ENCODE measurements at places on chromosomes 4 and X.
A peak's percentile ranks its signal among the peaks of the same experiment; 100 is the strongest.

GRCh38 chr4:85681921-85682320, 207.0 kb downstream of the ARHGAP24 start:
- no peak for DNase-seq

GRCh38 chrX:2897311-2897689, 31.8 kb downstream of the ARSD start:
- no peak for DNase-seq

- no peak for DNase-seq
Observed at GRCh38 chr4:15684498-15684897, 2.9 kb downstream of the FAM200B start.

DNA sequence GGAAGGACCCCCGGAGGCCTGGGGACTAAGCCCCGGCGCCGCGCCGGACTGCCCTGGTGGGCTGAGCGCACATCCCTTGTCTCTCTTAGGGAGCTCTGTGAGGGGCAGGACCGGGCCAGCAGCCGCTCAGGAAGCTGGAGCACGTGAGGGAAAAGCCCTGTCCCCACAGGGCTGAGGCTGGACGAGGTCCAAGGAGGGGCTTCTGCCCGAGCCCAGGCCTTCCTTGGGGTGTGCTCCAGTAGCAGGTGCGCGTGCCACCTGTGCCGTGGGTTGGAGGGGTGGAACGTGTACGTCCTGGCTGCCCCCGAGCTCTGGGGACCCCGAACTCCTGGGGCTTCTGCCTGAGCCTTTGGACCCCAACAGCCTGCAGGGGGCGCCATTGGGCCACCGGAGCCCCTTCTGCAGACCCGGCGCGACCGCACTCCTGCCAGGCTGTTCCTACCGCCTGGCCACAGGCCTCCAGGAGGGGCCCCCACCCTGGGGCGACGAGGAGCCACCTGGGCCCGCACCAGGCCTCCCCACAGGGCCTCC, 27.2 kb downstream of the TACC3 start:
- DNase-seq: no peak

DNA sequence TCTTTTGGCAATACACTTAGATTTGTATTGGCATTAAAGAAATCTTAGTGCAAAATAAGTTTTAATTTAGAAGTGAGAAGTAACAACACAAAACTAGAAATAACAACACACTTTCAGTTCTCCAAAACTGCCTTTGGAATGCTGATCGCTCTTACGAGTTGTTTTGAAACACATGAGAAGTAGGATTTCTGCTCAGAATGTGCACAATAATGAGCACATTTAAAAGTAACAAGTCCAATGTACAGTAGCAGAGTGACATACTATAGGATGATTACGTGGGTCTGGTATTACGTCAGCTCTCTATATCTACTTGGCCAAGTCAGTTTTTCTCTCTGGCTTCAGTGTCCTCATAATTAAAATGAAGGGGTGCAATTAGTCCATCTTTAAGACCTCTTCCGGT, 164.8 kb downstream of the CHM start:
- DNase-seq: no peak

- DNase-seq: no peak
Observed at GRCh38 chr4:112521123-112522023, 5.4 kb upstream of the NEUROG2 start.

DNA sequence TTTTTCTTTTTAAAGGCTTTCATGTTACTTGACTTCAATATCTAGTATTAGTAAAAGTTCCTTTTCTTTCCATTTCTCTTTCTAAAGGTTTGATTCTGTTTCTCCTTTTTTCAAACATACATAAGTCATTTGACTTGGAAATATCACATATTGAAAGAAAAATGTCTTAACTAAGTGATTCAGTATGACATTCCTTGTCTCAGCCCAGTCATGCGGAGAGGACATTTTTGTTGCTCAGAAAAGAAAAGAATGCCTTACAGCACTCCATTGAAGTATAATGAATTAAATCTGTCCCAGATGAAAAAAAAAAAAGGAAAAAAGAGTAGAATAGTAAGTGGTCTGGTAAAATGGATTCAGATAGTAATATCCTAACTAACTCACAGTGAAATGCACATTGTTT, 466.1 kb downstream of the ADGRL3 start:
- DNase-seq: no peak

GRCh38 chrX:120120223-120120622, 4.5 kb upstream of the RHOXF1 start:
- DNase-seq: no peak

- no peak for DNase-seq
Observed at GRCh38 chr4:139854668-139855403, 189.2 kb downstream of the MGST2 start.

- DNase-seq: peak; percentile 63
Observed at GRCh38 chr4:3707423-3708102, 58.6 kb upstream of the ADRA2C start.

- no peak for DNase-seq
Observed at GRCh38 chrX:30876367-30876766, 12.7 kb downstream of the TAB3 start.

All from posterior cingulate gyrus (tissue), 11 donors.